ENCODE measurements at places on chromosomes 1 and 21. TPM values are rescaled to one million over a fixed set of nuclear protein-coding genes. Genes with fewer than 3 reads are reported as not detected.

The WNT3A gene
- polyA plus RNA-seq, result not detected

The OLIG2 gene
- polyA plus RNA-seq, result 33.3 TPM

The BRINP3 gene
- 3.8 TPM for polyA plus RNA-seq

The FHAD1 gene
- 1.4 TPM for polyA plus RNA-seq

The LIN9 gene
- polyA plus RNA-seq, result 2.4 TPM

The KCNE2 gene
- polyA plus RNA-seq, result not detected

The FCRL2 gene
- not detected for polyA plus RNA-seq

All from brain (organoid and tissue), 16 donors.